Tracheal epithelial cell (primary cell): ENCODE measurements at places on chromosomes 6 and 20. TPM values are rescaled to one million over a fixed set of nuclear protein-coding genes. Genes with fewer than 3 reads are reported as not detected.

RNF114 gene
- total RNA-seq = 105 and 135 TPM in 2 replicates

PBOV1 gene
- not detected in 2 replicates for total RNA-seq

ENPP1 gene
- under 0.01 and 0.72 TPM in 2 replicates for total RNA-seq

COL9A3 gene
- not detected in 2 replicates for total RNA-seq

C2 gene
- 0.96 and 2.1 TPM in 2 replicates for total RNA-seq
